IMR-90 (cell line): ENCODE measurements at places on chromosomes 16 and 17. TPM values are rescaled to one million over a fixed set of nuclear protein-coding genes. Genes with fewer than 3 reads are reported as not detected.

SLFN12 gene
- total RNA-seq, result 38.9 and 48.6 TPM in 2 replicates

SOST gene
- not detected in 2 replicates for total RNA-seq

HOXB2 gene
- total RNA-seq, result 2.7 and 3.1 TPM in 2 replicates

TBC1D3E gene
- not detected in 2 replicates for total RNA-seq

CMTM2 gene
- not detected in 2 replicates for total RNA-seq

PAQR4 gene
- 2.2 TPM in 2 replicates for total RNA-seq

TVP23C gene
- 12.0 and 22.5 TPM in 2 replicates for total RNA-seq

IL17C gene
- total RNA-seq, result not detected in 2 replicates

GAS2L2 gene
- not detected in 2 replicates for total RNA-seq

C1QTNF1 gene
- total RNA-seq, result 1.7 and 3.4 TPM in 2 replicates

KRT12 gene
- total RNA-seq, result not detected in 2 replicates

SLC52A1 gene
- not detected in 2 replicates for total RNA-seq

OR1F1 gene
- total RNA-seq, result not detected in 2 replicates

INTS2 gene
- 17.4 and 19.4 TPM in 2 replicates for total RNA-seq

MYO15A gene
- total RNA-seq, result 0.18 and 0.56 TPM in 2 replicates

KRTAP4-3 gene
- not detected in 2 replicates for total RNA-seq

C16orf89 gene
- 0.18 TPM in 1 of 2 replicates, not detected in the other for total RNA-seq

PARN gene
- 25.1 and 31.1 TPM in 2 replicates for total RNA-seq

HOXB5 gene
- total RNA-seq, result 0.54 and 0.56 TPM in 2 replicates

COL1A1 gene
- total RNA-seq, result 1,825 and 2,180 TPM in 2 replicates
